Immature natural killer cell (primary cell): ENCODE measurements at places on chromosomes 11 and 22.

- DNase-seq = no peak
Measured at GRCh38 chr22:44795701-44796630, 43.6 kb downstream of the ARHGAP8 start.

DNA sequence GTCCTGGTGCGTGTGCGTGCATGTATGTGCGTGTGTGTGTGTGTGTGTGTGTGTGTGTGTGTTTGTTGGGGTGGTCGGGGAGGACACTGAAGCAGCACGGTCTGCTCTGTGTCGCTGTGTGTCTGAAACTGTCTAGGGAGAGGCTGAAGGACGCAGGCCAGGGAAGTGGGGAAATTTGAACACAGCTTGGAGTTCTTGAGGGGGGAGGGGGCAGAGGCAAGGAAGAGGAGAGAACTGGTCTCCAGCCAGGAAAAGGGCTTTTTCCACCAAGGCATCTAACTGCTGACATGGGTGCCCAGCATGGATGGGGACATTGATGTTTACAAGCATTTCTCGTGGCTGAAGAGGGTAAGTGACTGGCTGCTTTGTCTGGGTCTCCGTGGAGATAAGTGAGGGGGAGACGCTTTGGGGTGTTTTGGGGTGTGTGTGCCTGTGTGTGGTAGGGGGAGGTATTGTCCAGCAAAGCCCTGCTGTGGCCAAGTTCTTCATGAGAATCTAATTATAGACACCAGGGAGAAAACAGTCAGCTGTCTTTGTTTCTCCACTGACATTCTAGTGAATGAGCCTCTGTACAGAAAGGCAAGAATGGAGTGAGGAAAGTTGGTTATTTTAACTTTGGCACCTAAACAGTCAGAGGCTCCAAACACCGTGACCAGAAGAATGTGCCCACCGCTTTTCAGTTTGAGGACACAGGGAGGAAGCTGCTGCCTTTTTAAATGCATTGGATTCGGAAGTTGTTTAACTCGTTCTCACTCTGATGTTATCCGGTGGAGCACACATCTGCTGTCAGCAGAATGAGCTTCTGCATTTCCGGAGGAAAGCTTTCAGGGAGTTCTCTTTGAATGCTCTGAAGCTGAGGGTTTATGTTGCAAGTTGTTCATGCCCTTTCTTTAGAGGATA lies 63.7 kb downstream of the PPFIBP2 start:
- DNase-seq = peak; percentile 5

- DNase-seq = no peak
Measured at GRCh38 chr22:37305887-37306286, 23.6 kb downstream of the CYTH4 start.

- no peak for DNase-seq
Measured at GRCh38 chr22:22571862-22572261, 12.8 kb upstream of the PRAME start.

- DNase-seq = no peak
Measured at GRCh38 chr11:96905143-96905542, 515.3 kb downstream of the JRKL start.

GRCh38 chr22:34608540-34609115 lies 457.3 kb upstream of the ISX start:
- DNase-seq = no peak

DNA sequence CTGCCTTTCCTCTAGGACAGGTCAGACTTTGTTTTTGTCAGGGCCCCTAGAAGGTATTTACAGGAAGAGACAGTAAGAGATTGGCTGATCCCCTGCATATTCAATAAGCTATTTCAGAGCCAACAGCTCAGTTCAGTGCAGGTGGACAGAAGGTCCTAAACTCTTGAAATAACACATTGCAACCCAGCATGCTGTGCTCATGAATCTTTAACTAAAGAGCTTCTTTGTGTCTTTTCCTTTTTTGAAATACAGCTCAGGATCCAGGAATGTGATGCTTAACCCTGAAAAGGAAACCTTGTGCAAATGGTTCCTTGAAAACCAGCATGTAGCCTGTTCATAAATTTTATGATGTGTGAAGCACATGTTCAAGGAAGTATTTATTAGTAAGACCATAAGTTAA lies 43.9 kb downstream of the BBOX1 start:
- no peak for DNase-seq

DNA sequence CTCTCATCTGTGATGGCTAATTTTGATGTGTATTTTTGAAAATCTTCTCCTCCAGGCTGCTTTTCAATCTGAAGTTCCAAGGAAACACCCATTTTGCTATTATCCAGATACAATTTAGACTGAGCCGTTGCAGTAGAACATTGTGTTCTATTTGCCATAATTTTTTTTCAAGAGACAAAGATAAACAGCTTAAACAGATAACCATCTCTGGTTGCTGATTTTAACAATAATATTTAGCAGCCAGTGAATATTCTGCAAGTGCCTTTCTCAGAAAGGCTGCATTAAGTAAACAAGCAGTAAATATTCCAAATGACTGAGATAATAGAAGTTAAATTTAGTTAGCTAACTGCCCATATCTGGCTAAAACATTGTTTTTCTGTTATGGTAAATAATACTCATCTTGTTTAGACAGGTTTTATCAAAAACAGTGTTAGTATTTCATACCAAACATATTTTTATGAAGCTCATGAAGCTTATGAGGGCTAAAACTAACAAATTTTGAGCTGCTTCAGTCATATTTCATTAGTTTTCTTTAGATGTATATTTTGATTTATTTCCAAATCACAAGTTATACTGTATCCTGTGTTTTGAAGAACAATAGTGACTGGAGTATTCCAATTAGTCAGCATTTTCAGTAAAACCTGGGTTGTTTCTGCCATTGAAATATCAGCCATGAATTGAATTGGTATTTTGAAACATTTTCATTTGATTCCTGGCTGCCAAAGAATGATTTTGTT lies 206.7 kb downstream of the SBF2 start:
- no peak for DNase-seq

DNA sequence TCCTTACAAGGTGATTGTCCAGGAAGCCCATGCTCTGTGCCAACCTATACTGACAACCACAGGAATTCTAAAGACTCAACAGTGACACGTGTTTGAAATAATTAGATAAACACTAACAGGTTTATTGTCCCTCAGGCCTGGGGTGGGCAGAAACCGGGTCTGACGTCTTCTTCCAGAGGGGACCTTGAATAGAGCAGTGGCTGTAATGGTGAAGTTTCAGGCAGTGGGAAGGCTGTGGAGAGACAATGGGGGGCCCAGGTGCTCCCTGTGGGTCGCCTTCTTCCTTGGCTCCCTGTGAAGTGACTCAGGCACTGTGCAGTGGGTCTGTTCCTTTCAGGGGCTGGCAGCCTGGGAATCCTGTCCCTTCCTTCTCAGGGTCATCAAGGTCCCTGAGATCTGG lies 54.6 kb downstream of the OTOG start:
- DNase-seq = no peak

DNA sequence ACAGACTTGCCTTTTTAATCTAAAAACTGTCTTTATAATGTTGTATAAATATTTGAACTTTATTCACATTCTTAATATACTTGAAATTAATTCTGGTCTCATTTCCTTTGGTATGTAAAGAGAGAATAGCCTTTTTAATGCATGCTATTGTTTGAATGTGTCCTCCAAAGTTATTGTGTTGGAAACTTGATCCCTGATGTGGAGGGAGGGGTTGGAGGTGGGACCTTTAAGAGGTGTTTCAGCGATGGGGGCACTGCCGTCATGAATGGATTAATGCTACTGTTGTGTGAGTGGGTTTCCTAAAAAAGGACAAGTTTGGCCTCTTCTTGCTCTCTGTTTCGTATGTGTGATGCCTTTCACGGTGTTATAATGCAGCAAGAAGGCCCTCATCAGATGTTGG lies 131.7 kb downstream of the DDX10 start:
- no peak for DNase-seq

DNA sequence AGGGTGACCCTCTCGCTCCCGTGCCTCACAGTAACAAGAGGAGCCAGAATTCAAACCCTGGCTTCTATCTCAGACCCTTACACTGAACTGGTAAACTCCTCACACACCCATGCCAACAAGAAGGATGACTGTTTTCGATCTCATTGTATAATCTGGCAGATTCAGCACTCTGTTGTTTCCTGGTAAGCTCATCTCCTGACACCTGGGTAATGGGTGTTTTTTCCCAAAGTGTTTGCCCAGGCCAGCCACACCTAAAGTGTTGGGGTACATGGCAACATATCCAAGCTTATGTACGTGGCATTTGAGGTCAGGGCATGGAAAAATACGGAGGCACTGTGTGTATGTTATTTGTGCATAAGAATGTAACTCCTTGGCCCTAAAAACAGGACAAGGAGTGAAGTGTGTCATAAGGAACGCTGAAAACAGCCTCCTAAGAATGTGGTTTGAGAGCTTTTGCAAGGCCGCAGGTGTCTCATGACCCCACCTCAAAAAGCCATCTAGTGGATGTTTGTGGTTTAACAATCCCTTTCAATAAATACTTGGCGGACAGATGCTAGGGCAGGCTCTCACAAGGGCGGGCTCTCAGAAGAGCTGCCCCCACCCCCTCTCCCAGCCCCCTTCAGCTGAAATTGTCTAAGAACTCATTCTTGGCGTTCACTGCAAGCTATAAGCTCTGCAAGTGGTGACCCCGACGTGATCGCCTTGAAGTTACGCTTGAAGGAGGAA lies at the start of gene MS4A15:
MS4A15 (plus strand) TSS at position 561 of the 726 bp plus-strand sequence. CDS start 6,867 bp downstream, outside the sequence.
- no peak for DNase-seq

GRCh38 chr22:48828688-48829087 lies 999.0 kb downstream of the BRD1 start:
- no peak for DNase-seq

DNA sequence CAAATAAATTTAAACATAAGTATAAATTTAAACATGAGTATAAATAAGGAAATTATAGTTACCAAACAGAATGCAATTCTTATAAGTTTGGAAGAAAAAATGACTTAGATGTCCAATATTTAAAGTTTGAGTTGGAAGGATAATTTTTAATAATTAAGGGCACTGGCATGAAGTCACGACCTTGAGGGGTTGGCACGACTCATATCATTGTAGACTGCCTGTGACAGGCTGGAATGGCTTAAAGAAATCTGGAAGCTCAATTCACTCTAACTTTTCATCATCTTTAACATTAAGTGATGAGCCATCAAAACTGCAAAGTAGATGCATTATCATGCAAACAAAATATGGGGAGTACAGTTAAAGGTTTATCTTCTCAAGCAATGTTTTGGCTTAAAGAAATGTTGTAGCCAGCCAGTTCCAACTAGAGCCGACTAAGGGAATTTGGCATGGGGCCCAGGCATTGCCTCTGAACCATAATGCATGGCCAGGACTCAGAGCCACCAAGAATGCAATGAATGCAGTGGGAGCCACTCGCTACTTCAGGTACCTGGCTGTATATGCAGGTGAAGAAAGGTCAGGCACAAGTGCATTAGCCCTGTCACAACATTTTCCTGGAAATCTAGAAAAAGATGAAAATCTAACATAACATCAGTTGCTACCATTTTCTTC lies 33.4 kb downstream of the PGR start:
- DNase-seq = no peak

GRCh38 chr11:106503901-106504300 lies 426.4 kb downstream of the AASDHPPT start:
- DNase-seq = no peak

- DNase-seq = peak; percentile 18
Measured at GRCh38 chr11:130765951-130766649, 150.2 kb downstream of the SNX19 start.

DNA sequence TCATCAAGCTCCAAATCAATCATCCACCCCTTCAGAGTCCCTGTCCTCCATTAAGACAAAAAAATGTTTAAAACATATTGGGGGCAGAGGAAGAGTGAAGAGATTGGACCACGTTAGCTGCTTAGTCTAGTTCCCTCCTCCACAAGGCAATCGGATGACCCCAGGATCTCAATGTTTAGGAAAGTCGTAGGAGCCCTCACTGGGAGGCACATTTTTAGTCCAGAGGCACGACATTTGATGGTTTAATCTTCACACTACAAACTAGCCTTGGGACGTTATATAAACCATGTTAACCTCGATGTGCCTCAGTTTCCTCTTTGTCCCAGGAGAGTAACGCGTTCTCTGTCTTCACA lies 588 bp upstream of the FAT3 start:
- no peak for DNase-seq

GRCh38 chr11:130890039-130890745 lies 26.1 kb downstream of the SNX19 start:
- no peak for DNase-seq

GRCh38 chr11:45042560-45042959 lies 91.9 kb upstream of the TP53I11 start:
- no peak for DNase-seq

DNA sequence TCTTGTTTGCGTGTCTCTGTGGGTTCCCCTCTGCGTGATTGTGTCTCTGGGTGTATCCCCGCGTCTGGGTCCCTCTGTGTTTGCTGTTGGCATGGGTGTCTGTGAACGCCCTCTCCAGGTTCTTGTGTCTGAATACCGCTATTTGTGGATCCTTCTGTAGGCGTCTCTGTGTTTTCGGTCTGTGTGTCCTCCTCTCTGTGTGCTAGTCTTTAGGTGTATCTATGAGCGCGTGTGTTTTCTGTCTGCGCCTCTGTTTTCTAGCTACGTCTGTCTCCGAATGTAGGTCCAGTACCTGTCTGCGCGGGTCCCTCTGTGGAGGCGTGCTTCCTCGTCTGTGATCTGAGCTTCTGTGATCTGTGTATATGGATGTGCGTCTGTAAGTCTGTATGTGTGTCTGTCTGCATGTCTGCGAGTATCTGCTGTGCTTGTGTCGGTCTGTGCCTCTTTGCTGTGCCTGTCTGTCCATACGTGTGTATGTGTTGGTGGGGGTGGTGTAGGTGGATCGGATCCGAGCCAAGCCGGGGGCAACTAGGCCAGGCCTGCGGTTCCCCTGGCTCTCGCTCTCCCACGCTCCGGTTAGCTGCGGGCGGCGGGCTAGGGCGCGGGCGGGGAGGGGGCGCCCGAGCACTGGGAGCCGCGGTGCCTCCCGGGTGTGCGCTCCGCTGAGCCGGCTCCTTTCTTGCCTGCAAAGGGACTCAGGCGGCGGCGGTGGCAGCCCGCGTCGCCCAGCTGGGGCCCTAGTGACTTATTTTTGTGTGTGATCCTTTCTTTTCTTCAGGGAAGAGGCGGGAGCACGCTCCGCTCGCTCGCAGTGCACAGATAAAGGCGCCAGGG lies 105.3 kb upstream of the E2F8 start:
- DNase-seq = no peak

- DNase-seq = no peak
Measured at GRCh38 chr11:113538451-113539412, 63.5 kb upstream of the DRD2 start.

- DNase-seq = no peak
Measured at GRCh38 chr11:119957951-119958350, 180.0 kb downstream of the TRIM29 start.

DNA sequence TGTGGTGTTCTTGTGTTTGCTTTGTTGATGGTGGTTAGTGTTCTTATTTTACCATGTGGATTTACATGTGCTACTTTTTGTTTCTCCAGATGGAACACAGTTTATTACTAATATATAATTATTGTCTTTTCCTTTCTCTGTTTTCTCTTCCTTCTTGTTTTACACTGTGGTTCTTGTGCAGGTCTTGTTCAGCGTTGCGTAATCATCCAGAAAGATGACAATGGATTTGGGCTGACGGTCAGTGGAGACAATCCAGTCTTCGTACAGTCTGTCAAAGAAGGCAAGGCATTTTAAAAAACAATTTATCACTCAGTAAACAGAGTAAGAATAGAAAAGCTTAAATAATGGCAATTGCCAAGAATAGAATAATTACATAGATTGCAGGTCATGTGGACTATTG lies 84.4 kb downstream of the ARHGEF12 start:
- no peak for DNase-seq
